ENCODE measurements at places on chromosomes 6 and 20. TPM values are rescaled to one million over a fixed set of nuclear protein-coding genes. Genes with fewer than 3 reads are reported as not detected.

Gene CST7
- total RNA-seq: not detected

Gene MYT1
- total RNA-seq: not detected

Gene DAAM2
- total RNA-seq: 44.0 TPM

Gene PPP1R18
- 83.3 TPM for total RNA-seq

Gene BACH2
- total RNA-seq: 7.7 TPM

Gene BPIFA1
- not detected for total RNA-seq

Gene BPI
- not detected for total RNA-seq

Gene LBP
- 18.8 TPM for total RNA-seq

Gene C20orf202
- not detected for total RNA-seq

Gene GPLD1
- 3.5 TPM for total RNA-seq

Gene RIPK1
- 20.1 TPM for total RNA-seq

Gene PI3
- total RNA-seq: not detected

Gene LINC00237
- total RNA-seq: not detected

Gene GID8
- total RNA-seq: 9.2 TPM

Gene GMPR
- 18.4 TPM for total RNA-seq

Gene MYCT1
- 15.6 TPM for total RNA-seq

Gene EFCAB8
- not detected for total RNA-seq

Gene MCHR2
- not detected for total RNA-seq

Gene SIM1
- not detected for total RNA-seq

Gene DOK5
- not detected for total RNA-seq

Gene TMEM200A
- total RNA-seq: 3.6 TPM

Gene MAK
- not detected for total RNA-seq

Gene MAD2L1BP
- 15.0 TPM for total RNA-seq

Gene MEP1A
- total RNA-seq: not detected

Gene ADGRF4
- total RNA-seq: not detected

Gene SLC22A23
- 42.0 TPM for total RNA-seq

Gene GPANK1
- 9.8 TPM for total RNA-seq

Gene MOCS1
- total RNA-seq: 45.4 TPM

Gene NXT1
- total RNA-seq: 50.0 TPM

Gene SNAP91
- total RNA-seq: 0.64 TPM

Gene PSMB8
- total RNA-seq: 18.4 TPM

Gene SNX9
- total RNA-seq: 55.2 TPM

Gene UTRN
- 69.9 TPM for total RNA-seq

Gene MRAP2
- total RNA-seq: 47.3 TPM

Gene RSPH3
- 8.8 TPM for total RNA-seq

Gene CSTF1
- total RNA-seq: 13.7 TPM

Gene COL9A1
- 0.21 TPM for total RNA-seq

Gene DSP
- total RNA-seq: 7.2 TPM

Gene LY86
- total RNA-seq: not detected

Gene ZNF165
- total RNA-seq: not detected

Gene PHF3
- total RNA-seq: 31.5 TPM

Gene PNPLA1
- total RNA-seq: not detected

Gene ELOVL4
- total RNA-seq: 6.4 TPM

Gene NUS1
- total RNA-seq: 14.6 TPM

Gene KCNB1
- total RNA-seq: not detected

Gene FERMT1
- total RNA-seq: 0.75 TPM

Gene BCL2L1
- total RNA-seq: 200 TPM

Gene UBR2
- 17.8 TPM for total RNA-seq

Gene FRK
- total RNA-seq: 8.4 TPM

Gene GGTLC1
- not detected for total RNA-seq

Gene WFDC10B
- not detected for total RNA-seq

Gene PRDM13
- total RNA-seq: not detected

Gene GHRH
- total RNA-seq: not detected

Gene LY6G6F
- not detected for total RNA-seq

Gene ZNF334
- not detected for total RNA-seq

Gene SIRPB1
- 0.43 TPM for total RNA-seq

Gene ID4
- 103 TPM for total RNA-seq

Gene NDUFAF4
- 4.8 TPM for total RNA-seq

Gene PCNA
- total RNA-seq: 52.5 TPM
